ENCODE measurements at places on chromosomes 11 and 22.

DNA sequence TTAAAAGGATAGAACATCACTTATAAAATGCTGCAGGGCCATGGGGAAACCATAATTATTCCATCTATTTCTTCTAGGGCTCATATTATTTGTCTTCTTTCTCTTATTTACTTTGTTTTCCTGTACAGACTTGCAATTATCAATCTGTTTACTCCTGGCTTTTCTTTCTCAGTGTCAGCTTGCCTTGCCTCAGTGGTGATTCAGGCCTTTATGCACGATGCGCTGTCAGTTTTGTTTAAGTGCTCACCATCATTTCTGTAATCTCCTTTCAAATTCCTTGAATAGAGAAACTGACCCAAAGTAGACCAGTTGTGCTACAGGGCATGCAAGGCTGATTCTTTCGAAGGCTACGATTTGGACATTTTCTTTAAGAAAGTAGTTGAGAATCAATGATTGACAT, 4.7 kb downstream of the PDHX start:
- DNase-seq, result no peak

- DNase-seq, result no peak
These were observed 701.9 kb downstream of the LUZP2 start for GRCh38 chr11:25198704-25199103.

DNA sequence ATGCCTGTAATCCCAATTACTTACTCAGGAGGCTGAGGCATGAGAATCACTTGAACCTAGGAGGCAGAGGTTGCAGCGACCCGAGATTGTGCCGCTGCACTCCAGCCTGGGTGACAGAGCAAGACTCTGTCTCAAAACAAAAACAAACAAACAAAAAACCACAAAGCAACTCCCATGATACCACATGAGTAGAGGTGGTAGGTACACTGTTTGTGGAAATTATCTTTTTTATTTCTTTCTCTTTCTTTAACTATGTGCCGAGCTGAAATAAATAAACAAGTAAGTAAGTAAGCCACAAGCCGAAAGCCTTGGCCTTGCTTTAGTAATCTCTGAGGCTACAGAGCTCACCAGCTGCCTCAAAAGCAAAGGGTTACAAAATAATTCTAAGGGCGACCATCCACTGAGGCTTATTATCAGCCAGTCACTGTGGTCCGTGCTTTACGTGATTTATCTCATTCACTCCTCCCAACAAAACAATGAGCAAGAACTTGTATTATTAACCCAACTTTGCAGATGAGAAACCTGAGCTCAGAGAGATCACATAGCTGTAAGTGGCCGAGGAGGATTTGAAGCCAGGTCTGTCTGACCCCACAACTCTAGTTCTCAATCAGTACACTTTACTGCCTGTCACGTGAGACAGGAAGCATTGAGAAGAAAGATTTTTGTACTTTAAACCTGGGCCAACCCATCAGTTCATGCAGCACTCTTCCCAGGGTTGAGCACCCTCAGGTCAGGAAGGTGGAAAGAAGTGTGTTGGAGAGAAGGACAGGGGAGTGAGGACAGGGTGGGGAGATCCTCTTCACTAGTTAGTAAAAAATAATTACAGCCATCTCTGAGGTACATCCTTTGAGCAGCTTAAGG, 69.8 kb upstream of the MTMR2 start:
- no peak for DNase-seq

GRCh38 chr11:48074425-48075181, 94.2 kb downstream of the PTPRJ start:
- DNase-seq, result no peak

DNA sequence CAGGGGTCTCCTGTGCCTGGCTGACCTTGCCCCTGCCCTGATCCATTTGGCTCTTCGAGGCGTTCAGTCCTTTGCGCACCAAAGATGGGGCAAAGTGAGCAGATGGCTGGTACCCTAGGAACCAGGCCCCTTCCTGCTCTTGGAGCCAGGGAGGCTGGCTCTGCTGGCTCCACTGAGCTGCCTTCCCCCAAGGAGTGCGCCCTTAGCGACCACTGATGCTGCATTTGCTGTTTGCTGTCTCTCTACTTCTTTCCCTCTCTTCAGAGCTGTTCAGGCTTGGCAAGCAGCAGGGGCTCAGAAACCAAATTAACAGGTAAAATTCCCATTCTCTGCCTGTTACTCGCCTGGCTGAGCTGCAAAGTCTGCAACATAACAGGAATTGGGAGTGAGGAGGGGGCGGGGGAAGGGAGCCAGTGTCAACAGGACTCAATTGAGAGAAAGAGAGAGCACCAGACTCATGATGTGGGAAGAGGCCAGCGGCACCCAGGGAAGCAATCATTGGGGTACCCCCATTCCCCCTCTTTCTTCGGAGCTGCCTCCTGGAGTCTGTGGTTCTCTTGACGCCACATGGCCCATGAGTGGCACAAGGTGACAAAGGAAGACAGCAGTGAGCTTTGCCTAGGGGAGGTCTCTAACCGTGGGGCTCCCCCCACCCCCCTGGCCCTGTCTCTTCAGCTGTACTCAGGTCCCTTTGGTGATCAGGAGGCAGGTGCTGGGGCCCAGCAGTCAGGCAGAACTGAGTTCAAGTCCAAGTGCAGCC, 102.3 kb downstream of the TP53I11 start:
- no peak for DNase-seq

GRCh38 chr22:49426098-49426497, 401.6 kb downstream of the BRD1 start:
- DNase-seq, result no peak

DNA sequence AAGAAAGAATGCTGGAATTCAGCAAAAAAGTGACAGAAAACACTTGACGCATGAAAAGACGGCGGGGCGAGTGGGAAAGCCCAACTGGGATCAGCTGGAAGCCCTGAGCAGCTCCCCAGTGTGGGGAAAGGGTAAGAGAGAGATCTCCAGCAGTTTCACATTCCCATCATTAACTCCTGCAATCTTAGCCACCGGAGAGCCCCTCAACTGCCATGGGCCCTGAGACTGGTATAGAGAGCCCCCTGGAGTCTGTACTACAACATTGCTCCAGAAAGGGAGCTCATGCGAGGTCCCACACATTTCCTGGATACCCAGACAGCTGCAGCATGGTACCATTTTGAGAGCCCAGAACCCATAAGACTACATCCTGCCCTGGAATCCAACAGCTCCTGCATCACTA, 31.1 kb downstream of the MRGPRX4 start:
- DNase-seq, result no peak

- DNase-seq, result peak; percentile 94
These were observed 2.7 kb upstream of the CDC42BPG start for GRCh38 chr11:64846998-64847666.

Data from NCI-H1436 (cell line).